Eye (tissue), 1 donor: ENCODE measurements at places on chromosomes 4 and X.

- DNase-seq: no peak
Observed at GRCh38 chr4:86449746-86450588, 90.1 kb upstream of the MAPK10 start.

- DNase-seq: no peak
Observed at GRCh38 chr4:118367872-118368271, 15.1 kb upstream of the PRSS12 start.

GRCh38 chrX:13087322-13088155, 43.1 kb upstream of the FAM9C start:
- no peak for DNase-seq

- no peak for DNase-seq
Observed at GRCh38 chr4:6230827-6231662, 30.7 kb upstream of the JAKMIP1 start.

DNA sequence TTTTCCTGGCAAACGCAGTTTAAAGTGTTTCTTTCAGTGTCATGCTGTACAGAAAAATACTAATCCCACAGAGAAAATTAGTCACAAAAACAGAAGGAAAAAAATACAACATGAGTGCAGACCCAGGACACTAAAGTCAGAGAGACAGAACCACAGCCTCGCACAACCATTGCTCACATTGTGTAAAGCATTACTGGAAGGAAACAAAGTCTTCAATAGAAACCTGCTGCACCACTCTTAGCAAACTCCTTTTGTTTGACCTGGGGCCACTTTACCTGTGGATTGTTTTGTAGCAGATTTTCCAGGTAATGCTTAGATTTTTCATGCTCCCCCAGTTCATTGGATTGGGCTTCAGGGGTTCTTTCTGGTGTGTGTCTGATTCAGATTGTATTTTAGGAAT, 131.8 kb upstream of the TMLHE start:
- no peak for DNase-seq

DNA sequence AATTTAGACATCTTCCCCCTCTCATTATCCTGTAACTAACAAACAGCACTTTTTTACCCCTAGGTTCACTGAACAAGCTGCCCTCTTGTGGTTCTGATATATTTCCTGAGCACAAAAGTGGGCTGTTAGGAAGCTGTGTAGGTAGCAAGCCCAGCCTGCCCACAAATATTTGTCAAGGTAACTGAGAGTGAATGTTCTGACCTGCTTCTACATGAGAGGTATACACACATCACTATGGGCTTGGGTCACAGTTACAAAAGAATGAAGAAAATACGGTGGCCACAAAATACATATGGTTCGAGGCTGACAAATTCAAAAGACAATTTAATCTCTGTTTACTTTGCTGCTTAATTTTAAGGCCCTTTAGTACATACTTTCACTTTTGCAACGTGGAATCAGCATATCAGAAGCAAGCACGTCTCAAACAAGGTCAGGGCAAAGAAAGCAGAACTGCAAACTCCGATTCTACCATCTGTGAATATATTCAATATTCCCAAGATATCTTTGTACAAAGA, 78.7 kb downstream of the RBM47 start:
- no peak for DNase-seq

- DNase-seq: no peak
Observed at GRCh38 chr4:107548211-107548905, 171.7 kb downstream of the PAPSS1 start.

- DNase-seq: no peak
Observed at GRCh38 chr4:66590488-66591215, 920.4 kb upstream of the EPHA5 start.

GRCh38 chr4:6765703-6766102, 16.8 kb upstream of the KIAA0232 start:
- no peak for DNase-seq

- DNase-seq: no peak
Observed at GRCh38 chr4:56468097-56468422, 643 bp downstream of the SRP72 start.

DNA sequence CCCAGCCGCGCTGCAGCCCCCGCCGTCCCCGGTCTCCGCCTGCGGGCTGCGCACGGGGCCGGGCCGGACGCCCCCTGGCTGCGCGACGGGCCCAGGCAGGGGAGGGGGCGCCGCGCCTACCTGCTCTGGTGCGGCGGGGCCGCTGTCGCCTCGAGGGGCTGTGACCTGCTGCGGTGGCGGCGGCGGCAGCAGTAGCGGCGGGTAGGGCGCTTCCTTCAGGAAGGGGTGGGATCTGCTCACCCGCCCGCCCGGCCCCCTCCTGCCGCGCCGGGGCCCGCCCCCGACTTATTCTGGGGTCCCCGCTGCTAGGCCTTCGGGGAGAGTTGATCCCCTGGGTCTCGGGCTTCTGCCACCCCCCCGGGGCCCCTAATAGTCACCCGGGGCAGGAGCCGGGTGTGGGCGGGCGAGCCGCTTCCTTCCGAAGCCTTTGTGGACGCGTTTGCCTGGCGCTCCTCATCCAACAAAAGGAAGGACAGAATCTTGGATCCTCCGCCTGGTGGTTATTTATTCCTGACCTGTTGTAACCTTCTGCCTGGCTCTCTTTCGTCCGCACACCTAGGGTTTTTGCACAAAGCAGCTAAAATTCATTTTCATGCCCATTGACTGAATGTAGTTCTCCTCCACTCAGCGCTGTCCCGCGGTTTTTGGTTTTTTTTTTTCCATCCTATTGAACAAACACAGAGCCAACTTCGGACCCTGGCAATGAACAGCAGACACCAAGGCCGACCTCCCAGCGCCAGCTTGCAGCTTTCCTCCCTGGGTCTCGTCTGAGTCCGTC, at the start of gene TMEM150C:
TMEM150C (minus strand) TSS at position 203 of the 778 bp plus-strand sequence. CDS start 57,331 bp downstream, outside the sequence.
- peak; percentile 79 for DNase-seq

GRCh38 chrX:153474718-153475117, 4.3 kb upstream of the HAUS7 start:
- DNase-seq: peak; percentile 71

- DNase-seq: peak; percentile 61
Observed at GRCh38 chr4:3868211-3869173, 102.3 kb downstream of the ADRA2C start.

DNA sequence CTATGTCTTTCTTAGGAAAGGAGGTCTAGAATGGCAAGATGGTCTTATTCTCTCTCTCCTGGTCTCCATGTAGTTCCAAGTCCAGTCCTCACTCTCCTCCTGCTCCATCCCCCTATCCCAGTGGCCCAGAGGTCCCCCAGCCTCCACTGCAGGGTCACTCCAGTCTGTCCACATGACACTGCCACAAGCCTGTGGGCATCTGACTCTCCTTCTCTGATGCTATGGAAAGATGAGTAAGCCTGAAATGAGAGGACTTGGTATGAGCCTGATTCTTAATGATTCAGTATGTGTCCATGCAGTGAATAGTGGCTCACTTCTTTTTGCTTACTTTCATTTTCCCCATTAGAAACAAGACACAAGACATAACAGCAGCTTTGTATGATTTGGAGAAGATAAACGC, 516.8 kb upstream of the ADGRL3 start:
- peak; percentile 2 for DNase-seq

GRCh38 chr4:70829492-70829891, 10.2 kb downstream of the GRSF1 start:
- no peak for DNase-seq

GRCh38 chrX:149527705-149528104, 13.1 kb upstream of the EOLA1 start:
- DNase-seq: peak; percentile 40

GRCh38 chrX:149807747-149808458, 26.2 kb downstream of the MAGEA9 start:
- no peak for DNase-seq

- DNase-seq: no peak
Observed at GRCh38 chrX:87805829-87806490, 288.4 kb downstream of the KLHL4 start.

DNA sequence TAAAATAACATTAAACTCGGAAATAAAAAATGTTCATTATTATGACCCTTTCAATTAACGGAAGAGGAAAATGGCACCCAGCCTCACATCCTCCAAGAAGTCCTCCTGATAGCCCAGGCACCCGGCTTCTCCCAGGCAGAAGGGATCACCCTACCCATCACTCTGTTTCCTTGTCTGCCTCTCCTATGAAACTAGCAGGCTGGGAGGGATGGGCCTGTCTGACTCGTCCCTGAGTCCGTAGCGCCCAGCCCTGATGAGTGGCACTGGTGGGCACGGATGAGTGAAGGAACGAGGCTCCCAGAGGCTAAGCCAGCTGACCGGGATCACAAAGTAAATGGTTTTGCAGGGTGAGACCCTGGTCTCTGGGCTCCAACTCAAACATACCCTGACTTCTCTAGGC, 28.6 kb upstream of the KIAA0232 start:
- no peak for DNase-seq

GRCh38 chr4:33512397-33512796, 2731.9 kb downstream of the ARAP2 start:
- no peak for DNase-seq

- DNase-seq: no peak
Observed at GRCh38 chrX:148763896-148764295, 263.5 kb downstream of the AFF2 start.

- no peak for DNase-seq
Observed at GRCh38 chr4:27915822-27916221, 1055.2 kb downstream of the STIM2 start.

- no peak for DNase-seq
Observed at GRCh38 chrX:72080150-72080549, 51.6 kb downstream of the RTL5 start.

GRCh38 chrX:107560980-107561379, 67.3 kb upstream of the PRPS1 start:
- no peak for DNase-seq

GRCh38 chr4:189780391-189780790, 160.3 kb upstream of the FRG1 start:
- DNase-seq: peak; percentile 46

- no peak for DNase-seq
Observed at GRCh38 chr4:117610706-117611308, 423.5 kb upstream of the NDST3 start.

- DNase-seq: no peak
Observed at GRCh38 chrX:119573840-119574393, 446 bp upstream of the UBE2A start.

DNA sequence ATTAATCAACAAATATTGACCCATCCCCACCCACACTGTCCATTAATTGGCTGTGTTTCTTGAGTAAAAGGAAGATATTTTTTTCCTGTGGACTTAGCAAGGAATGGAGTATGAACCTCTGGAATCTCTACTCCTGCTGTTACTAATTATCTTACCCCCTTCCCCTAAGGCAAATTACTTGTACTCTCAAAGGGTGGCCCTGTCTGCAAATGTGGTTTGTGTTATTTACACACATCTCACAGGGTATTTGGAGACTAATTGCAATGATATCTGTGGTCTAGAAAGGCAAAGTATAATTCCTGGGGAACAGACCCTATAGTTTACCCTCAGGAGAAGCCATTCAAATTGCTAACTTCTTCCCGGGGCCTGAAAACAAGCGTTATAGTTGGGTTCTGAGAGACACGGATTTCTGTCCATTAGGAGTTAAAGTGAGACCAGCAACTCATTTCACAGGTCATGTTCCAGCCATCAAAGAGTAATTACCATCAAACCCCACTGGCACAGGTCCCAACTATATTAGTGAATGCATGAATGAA, 133.0 kb upstream of the RASGEF1B start:
- DNase-seq: peak; percentile 43

DNA sequence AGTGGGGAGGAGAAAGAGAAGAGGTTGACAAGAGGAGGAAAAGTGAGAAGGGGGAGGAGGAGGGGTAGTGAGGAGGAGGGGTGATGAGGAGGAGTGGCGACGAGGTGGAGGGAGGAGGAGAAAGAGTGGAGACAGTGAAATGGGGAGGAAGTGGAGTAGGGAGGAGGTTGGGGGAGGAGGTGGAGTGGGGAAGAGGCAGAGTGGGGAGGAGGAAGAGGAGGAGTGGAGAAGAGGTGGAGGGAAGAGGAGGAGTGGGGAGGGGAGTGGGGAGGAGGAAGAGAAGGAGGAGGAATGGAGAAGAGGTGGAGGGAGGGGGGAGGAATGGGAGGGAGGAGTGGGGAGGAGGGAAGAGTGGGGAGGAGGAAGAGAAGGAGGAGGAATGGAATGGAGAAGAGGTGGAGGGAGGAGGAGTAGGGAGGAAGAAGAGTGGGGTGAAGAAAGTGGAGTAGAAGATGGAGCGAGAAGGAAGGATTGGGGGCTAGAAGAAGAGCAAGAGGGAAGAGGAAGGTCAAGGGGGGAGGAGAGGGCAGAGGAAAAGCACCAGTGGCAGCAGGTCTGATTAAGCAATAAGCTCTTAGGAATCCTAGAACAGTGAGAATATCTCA, 50.0 kb upstream of the MTNR1A start:
- no peak for DNase-seq

- no peak for DNase-seq
Observed at GRCh38 chrX:108123591-108124366, 32.2 kb downstream of the ATG4A start.

DNA sequence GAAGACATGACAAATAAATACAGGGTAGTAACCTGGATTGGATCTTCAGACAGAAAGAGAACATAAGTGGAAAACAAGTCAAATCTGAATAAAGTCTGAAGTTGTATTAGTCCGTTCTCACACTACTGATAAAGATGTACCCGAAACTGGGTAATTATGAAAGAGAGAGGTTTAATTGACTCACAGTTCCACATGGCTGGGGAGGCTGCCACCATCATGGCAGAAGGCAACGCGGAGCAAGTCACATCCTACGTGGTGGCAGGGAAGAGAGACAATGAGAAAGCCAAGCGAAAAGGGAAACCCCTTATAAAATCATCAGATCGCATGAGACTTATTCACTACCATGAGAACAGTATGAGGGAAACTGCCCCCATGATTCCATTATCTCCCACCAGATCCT, 82.8 kb downstream of the USP46 start:
- no peak for DNase-seq

DNA sequence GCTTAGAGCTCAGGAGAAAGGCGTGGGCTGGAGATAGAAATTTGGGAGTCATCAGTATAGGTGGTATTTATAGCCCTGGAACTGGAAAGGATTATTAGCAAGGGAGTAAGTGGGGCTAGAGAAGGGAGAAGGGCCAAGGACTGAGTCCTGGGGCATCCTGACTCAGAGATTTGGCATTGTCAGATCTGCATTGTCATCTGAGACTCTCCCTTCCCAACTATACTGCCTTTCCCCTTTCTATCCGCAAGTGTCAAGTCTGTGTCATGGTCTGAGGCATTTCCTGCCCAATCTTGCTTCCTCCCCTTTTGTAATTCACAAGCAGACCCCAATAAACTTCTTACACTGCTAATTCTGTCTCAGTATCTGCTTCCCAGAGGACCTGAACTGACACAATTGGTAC, 24.4 kb upstream of the SLC25A43 start:
- no peak for DNase-seq

DNA sequence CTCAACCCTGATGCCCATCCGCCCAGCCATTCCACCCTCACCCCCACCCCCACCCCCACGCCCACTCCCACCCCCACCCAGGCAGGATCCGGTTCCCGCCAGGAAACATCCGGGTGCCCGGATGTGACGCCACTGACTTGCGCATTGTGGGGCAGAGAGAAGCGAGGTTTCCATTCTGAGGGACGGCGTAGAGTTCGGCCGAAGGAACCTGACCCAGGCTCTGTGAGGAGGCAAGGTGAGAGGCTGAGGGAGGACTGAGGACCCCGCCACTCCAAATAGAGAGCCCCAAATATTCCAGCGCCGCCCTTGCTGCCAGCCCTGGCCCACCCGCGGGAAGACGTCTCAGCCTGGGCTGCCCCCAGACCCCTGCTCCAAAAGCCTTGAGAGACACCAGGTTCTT, at the start of gene MAGEA1:
MAGEA1 (plus strand) TSS at position 154 of the 400 bp plus-strand sequence. CDS start 3,106 bp downstream, outside the sequence.
- DNase-seq: no peak
